8988T (cell line): ENCODE measurements at places on chromosomes 2 and 18.

DNA sequence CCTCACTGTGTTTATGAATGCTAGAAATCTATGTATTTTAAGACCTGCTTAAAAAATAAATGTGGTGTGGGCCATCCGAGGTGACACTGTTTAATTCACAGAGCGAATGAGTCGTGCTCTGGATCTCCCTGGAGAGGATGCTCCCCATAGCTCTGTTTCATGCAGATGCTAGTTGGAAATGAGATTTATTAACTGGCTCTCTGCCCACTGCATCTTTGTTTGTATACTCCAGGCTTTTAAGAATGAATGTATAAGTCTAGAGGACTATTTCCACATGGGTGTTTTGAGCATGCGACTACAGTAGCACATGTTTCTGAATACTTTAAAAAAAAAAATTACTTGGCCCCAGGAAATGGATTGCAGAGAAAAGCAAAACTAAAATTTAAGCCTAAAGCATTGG, 3.9 kb downstream of the MAPRE2 start:
- no peak for DNase-seq

DNA sequence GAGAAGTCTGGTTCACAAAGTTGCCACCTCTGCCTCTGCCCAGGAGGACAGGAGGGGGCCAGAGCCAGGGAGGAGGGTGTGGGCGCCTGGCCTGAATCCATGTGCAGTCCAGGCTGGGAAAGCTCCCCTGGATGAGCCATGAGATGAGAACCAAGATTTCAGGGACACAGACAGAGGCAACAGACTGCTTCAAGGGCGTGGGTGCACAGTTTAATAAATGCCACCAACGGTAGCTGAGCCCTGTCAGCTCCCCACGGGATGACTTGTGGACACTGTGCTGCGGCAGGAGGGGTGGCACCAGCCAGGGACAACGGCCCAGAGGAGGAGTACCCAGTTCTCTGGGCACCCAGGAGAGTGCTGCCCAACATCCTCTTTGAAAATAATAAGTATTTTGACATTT, 15.2 kb downstream of the CAPG start:
- no peak for DNase-seq

DNA sequence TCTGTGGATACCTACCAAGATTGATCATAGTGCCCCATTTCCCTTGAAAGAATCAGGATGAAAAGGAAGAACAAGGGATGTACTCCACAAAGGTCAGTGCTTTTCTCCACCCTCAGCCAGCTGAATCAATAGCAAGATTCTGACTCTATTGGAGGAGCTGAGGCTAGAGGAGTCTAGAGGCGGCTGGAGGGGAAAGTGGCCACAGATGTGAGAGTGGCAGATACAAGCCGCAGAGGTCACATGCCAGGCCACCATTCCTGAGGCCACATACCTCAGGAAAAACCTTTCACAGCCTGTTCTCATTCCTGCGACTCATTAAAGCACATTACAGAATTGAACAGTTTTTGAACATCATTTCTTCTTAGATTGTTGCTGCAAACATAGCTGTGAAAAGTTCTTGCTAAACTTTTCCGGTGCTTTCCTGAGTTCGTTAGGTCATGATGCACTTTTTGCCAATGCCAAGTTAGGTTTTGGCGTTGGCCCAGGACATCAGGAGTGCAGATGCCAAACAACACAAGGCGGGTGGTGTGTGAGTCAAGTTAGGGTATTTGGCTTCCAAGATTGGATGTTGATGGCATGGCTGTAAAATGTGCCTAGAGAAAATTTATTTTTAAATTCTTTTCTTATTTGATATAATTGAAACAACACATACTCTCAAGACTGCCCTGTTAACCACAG, 160.7 kb upstream of the SP5 start:
- no peak for DNase-seq

GRCh38 chr2:71101656-71102055, 28.4 kb downstream of the MCEE start:
- DNase-seq, result no peak

DNA sequence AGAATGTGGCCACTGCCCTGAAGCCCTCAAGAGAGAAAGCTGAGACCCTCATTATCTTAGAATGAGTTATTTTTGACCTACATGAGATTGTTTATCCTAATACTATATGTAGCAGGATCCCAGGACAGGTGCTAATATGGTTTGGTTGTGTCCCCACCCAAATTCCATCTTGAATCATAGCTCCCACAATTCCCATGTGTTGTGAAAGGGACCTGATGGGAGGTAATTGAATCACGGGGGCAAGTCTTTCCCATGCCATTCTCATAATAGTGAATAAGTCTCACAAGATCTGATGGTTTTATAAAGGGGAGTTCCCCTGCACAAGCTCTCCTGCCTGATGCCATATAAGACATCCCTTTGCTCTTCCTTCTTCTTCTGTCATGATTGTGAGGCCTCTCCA, 76.8 kb downstream of the CCBE1 start:
- no peak for DNase-seq

DNA sequence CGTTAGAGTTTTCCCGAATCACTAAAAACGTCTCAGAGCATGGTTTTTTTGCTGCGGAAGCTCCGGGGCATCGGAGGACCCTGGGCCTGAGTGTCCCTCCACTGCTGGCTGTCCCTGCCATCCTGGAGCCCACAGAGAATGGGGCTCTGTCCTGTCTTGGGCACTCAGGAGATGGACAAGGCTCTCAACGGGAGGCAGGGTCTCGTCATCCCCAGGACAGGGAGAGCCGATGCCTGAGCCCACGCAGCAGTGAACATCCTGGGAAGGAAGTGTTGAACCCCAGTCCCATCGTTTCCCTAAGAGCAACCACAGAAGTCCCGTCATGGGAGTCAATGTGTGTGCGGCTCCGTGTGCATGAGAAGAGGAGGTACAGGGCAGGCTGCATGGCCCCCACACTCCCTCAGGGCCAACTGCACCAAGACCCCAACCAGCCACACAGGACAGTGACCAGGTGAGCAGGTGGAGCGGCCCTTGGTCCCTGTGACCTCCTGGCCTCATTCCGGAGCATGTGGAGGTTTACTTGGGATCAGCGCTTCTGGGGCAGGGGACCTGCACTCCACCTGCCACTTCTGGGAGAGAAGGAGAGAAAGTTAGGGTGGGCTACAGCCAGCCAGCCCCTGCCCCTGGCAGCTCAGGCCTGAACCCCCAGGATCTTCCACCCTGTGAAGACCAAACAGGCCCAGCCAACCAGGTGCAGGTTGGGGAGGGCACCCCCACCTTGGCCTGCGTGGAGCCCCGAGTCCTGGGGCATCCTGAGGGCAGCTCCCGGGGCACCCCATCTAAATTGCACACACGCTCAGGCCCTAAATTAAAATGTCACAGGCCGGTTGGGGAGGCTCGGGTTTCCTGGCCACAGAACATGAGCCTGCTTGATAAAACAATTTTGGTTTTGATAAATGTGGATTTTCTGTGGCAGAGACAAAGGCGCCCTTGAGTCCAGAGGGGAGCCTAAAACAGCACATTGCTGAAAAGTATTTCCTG, 3.1 kb upstream of the SNED1 start:
- no peak for DNase-seq

GRCh38 chr18:21205695-21206094, 36.3 kb upstream of the GREB1L start:
- DNase-seq, result no peak

DNA sequence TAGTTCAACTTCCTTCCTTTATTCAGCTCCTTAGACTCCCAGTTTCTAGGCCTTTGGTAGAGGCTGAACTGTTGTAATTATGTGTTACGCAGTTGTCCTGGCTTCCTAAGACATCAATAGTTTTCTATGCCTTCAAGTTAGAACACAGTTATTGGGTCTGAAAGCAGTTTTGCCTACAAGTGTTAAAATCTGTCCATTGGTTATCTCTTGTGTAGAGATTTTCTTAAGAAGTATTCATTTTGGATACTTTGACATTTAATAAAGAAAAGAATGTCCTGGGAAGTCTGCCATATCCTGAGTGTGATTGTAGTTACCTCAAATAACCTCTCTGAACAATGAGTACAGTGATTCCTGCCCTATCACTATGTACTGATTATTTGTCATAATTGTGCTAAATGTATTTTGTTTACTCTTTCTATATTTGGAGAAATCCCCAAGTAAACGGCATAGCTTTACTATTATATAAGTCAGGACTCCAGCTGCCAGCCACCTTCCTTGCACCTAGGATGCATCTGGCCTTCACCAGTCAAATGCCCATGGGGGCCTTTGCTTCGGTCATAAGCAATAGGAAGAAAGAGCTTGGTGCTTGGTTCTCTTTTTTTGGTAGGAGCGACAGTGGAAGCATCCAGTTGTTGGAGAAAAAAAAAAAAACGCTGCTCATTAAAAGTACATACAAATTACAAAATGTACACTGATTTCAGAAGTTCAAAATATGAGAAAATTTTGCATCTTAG, 449.5 kb upstream of the PKDCC start:
- DNase-seq, result no peak

- no peak for DNase-seq
These were observed 4.4 kb upstream of the RGPD4 start for GRCh38 chr2:107822302-107822701.

- DNase-seq, result no peak
These were observed 907 bp upstream of the SUCLG1 start for GRCh38 chr2:84459944-84460429.

GRCh38 chr2:169351725-169352124, 10.6 kb downstream of the LRP2 start:
- no peak for DNase-seq

DNA sequence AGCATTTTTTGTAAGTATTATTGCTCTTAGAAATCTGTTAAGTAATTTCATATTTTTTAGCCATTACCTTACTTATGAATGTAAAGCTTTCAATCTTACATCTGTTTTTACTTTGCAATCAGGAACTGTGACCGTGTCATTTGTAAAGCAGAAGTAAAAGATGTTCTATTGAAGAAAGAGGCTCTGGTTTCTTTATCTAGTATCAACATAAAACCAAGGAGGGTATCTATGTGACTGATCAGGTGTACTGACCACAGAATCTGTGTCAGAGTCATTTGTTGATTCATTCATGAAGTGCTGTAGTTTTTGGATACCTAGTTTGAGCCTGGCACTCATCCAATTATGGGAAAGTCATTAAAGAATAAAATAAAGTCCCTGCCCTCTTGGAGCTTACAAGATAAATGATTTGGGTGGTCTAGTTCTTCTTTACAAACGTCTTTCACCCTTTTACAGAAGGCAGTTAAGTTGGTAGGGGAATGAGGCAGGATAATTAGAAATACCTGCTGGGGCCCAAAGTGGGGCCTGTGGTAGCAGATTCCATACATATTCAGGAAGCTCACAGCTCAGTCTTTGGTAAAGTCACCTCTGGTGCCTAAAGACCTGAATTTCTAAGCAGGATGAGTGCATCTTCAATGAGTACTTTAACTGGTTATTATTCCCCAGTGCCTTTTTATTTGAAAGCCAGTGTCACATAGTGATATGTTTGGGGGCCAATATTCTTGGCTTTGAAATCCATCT, 260.6 kb upstream of the NT5C1B start:
- no peak for DNase-seq

GRCh38 chr2:80670763-80671162, 366.2 kb upstream of the LRRTM1 start:
- no peak for DNase-seq

- no peak for DNase-seq
These were observed 3.8 kb upstream of the IMP4 start for GRCh38 chr2:130338793-130339345.
